Fibroblast of skin of left quadriceps (primary cell): ENCODE measurements at places on chromosomes 6 and 20.

GRCh38 chr6:118693562-118693961 is 42.2 kb upstream of the CEP85L start:
- no peak for DNase-seq

- DNase-seq, result peak; percentile 4
These were observed 82.7 kb downstream of the SH3BGRL2 start for GRCh38 chr6:79713701-79714322.

GRCh38 chr20:52676283-52676995 is 295.7 kb upstream of the TSHZ2 start:
- no peak for DNase-seq

DNA sequence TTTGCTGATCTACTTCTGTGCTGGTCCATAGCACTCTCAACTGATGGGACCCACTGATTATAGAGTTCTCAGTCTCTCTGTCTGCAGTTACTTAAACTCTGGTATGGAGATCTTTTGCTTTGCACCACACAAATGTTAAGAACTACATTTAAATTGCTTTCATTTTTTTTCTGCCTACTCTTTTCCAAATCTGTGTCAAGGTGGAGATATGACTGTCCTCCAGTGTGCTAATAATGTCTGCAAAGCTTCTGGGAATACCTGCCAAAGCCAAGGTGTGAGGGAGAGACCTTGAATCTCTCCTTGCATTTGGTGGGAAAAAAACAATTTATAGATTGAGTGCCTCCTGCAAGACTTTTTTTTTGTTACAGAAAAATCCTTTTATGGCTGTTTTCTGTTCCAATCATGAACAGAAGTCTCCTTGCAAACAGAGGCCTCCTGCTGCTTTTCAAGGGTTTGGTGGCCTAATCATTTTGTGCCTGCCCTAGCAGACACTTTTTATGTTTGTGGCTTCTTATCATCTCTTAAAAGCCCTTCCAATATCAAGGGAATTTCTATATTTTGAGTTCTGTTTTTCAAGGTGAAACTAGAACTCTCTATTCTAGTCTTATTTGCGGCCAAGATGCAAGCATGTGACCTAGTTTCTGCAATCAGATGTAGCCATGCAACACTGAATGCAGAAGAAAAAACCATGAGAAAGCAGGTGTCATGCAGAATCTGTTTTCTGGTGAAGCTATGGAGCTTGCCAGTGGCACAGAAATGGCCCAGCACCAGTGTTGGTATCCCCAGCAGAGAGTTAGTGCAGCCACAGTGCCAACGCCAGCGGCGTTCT is 23.2 kb upstream of the AKIRIN2 start:
- no peak for DNase-seq

GRCh38 chr6:161660666-161661571 is 387.1 kb upstream of the AGPAT4 start:
- no peak for DNase-seq

GRCh38 chr6:84671183-84671582 is 93.2 kb downstream of the TBX18 start:
- DNase-seq, result no peak

- DNase-seq, result no peak
These were observed 118.8 kb downstream of the TINAG start for GRCh38 chr6:54426995-54427394.

- no peak for DNase-seq
These were observed 231.0 kb downstream of the MEI4 start for GRCh38 chr6:77883851-77884250.

- DNase-seq, result no peak
These were observed 29.6 kb downstream of the TAB2 start for GRCh38 chr6:149347067-149347466.

DNA sequence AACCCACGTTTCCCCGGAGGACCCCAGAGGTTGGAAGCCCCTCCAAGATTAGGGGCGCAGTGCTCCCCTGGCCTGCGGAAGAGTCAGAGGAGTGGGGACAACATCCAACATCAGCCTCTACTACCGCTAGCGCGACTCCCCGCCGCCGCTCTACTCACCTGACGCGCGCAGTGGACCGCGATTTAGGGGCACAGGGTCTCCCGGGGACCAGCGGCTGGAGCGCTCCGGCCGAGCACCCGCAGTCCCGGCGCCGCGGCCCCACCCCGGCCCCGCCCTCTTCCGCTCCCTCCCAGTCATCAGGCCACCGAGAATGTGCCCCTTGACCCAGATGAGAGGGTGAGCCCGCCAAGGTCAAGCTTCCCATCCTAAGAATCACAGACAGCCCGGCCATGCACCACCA is at the start of gene ZFP57:
ZFP57 (minus strand) TSS at position 249 of the 400 bp plus-strand sequence. CDS start 4,149 bp downstream, outside the sequence.
- no peak for DNase-seq

DNA sequence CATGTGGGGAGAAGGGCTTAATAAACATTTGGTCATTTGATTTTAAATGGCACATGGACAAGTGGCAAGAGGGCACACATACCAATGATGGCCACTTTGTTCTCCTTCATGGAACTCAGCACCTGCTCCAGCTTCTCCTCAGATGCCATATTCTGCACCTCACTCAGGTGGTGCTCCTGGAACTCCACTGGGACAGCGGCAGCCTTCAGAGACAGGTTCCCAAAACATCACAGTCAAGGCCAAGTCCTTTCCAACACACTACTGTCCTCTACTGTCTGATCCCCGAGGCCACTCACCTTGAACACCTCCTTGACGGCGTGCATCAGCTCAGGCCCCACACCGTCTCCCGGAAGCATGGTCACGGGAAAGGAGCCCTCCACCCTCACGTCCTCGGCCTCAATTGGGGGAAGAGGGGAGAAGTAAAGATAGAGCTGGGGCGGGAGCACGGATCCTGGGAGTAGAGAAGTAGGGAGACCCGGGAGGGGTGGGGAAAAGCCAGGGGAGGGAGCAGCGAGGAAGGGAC is 591 bp downstream of the IDH3B start:
- no peak for DNase-seq

- peak; percentile 64 for DNase-seq
These were observed 34.2 kb downstream of the DTNBP1 start for GRCh38 chr6:15628499-15629131.

- DNase-seq, result no peak
These were observed 1.3 kb downstream of the COL19A1 start for GRCh38 chr6:69867639-69867976.

DNA sequence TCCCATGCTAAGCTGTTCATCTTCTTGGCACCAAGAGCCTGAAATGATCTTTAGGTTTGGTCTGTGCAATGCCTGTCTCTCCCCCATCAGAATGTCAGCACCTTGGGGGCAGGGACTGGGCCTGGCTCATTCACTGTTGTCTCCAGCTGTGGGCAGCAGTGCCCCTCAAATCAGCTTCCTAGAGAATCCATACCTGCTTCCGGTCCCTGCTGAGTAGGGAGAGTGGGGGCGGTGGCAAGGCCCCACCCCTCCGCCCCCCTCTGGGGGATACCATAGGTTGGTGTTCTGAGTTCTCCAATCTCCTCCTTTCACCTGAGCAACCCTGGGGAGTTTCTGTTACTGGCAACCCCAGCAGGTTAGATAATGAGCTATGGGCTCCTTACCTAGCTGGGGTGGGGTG is 19.2 kb upstream of the SPDEF start:
- DNase-seq, result no peak

- peak; percentile 38 for DNase-seq
These were observed 37.4 kb downstream of the RCAN2 start for GRCh38 chr6:46453741-46454316.

GRCh38 chr6:46676604-46677313 is 10.9 kb upstream of the TDRD6 start:
- no peak for DNase-seq

GRCh38 chr6:148915810-148916209 is 169.0 kb downstream of the UST start:
- DNase-seq, result no peak

GRCh38 chr6:144055121-144055931 is 40.0 kb downstream of the SF3B5 start:
- no peak for DNase-seq

DNA sequence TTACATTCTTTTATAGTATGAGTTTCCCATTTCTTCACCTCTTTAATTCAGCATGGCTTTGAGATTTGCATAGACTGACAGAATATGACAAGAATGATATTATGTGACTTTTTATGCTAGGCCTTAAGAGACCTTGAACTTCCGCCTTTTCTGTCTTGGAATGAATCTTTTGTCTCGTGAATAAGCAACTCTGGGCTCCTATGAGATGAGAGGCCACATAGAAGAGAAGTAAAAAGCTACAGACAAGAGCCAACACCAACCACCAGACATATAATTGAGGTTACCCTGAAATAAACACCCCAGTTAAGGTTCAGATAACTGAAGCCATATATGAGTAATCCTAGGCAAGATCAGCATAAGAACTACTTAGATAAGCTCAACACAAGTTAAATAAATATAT is 600.8 kb downstream of the MEI4 start:
- no peak for DNase-seq

GRCh38 chr6:122066200-122066599 is 333.3 kb upstream of the HSF2 start:
- no peak for DNase-seq

DNA sequence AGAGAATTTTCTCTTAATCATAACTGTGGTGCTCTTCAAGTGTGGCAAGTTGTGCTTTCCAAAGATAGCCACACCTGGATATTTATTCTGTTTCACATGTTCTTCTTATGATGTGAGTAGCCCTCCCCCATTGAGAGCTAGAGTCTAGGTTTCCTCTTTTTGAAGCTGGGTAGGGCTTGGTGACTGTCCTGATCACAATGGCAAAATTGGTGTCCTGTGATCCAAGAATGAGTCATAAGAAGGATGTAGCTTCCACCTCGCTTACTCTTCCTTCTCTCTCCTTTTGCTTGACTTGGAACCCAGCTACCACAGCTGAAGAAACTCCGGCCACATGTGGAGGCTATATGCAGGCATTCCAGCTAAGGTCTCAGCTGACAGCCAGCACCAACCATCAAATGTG is 7.4 kb upstream of the IGF2R start:
- DNase-seq, result no peak

DNA sequence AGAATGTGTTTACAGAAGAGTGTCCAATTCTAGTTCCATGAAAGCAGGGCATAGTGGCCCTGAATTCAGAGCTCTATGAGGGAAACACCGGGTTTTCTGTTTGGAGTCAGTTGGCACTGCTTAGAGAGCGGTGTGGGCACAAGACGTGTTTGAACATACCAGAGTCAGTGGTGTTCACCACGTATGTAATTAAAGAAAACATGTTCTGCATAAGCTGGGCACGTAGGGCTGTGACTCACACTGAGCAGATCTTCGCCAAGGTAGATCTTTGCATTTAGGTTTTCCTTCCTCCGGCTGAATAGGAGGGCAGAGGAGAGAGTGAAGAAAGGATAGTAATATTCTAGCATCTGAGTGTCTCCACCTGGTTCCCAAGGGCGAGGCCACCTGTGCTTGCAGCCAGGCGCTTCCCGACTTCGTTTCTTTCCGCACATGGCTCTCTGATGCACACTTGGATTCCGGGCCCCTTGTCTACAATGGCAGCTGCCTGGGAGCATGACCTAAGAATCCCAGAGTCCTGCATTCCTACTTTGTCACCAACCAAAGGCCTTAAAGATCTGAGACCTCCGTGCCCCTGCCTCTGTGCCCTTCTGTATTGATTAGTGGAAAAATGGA is 136.2 kb downstream of the ERMARD start:
- no peak for DNase-seq

DNA sequence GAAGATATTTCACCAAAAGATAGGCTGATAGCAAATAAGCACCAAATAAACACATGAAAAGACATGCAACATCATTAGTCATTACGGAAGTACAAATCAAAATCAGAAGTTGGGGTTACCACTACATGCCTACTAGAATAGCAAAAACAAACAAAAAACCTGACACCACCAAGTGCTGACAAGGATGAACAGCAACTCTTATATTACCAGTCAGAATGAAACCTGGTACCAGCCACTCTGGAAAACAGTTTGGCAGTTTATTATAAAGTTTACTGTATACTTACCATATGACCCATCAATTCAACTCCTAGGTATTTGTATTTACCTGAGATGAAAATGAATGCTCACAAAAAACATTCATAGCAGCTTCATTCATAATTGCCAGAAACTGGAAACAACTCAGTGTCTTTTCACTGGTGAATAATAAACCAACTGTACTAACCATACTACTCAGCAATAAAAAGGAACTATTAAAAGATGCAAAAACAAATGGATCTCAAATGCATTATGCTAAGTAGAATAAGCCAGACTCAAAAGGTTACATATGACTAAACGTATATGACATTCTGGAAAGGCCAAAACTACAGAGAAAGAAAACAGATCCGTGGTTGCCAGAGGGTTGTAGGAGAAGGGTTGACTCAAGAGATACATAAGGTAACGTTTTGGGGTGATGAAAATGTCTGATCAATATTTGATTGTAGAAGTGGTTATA is 33.0 kb downstream of the NUP153 start:
- no peak for DNase-seq

DNA sequence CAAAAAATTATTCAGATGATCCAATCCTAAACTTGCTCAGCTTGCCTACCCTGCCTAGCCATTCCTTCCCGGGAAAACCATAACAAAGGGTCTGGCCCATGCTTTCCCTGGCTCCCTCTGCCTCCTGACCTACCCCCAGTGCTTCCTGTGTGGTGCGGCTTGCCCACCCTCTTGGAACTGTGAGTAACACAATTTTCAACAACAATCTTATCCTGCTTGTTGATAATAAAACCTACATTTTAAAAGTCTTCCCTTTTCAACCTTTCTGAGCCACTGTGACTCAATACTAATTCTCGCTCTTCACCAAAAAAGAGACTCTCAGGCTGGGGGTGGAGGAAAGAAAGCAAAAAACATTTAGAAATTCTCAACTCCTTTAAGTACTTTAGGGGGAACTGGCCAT is 18.0 kb downstream of the EXOC2 start:
- no peak for DNase-seq

- DNase-seq, result no peak
These were observed 294.5 kb downstream of the ZFAND3 start for GRCh38 chr6:38113825-38114576.

- no peak for DNase-seq
These were observed 65.8 kb downstream of the ADTRP start for GRCh38 chr6:11712760-11713159.

- no peak for DNase-seq
These were observed 5.4 kb downstream of the ADGRB3 start for GRCh38 chr6:68640491-68640835.

DNA sequence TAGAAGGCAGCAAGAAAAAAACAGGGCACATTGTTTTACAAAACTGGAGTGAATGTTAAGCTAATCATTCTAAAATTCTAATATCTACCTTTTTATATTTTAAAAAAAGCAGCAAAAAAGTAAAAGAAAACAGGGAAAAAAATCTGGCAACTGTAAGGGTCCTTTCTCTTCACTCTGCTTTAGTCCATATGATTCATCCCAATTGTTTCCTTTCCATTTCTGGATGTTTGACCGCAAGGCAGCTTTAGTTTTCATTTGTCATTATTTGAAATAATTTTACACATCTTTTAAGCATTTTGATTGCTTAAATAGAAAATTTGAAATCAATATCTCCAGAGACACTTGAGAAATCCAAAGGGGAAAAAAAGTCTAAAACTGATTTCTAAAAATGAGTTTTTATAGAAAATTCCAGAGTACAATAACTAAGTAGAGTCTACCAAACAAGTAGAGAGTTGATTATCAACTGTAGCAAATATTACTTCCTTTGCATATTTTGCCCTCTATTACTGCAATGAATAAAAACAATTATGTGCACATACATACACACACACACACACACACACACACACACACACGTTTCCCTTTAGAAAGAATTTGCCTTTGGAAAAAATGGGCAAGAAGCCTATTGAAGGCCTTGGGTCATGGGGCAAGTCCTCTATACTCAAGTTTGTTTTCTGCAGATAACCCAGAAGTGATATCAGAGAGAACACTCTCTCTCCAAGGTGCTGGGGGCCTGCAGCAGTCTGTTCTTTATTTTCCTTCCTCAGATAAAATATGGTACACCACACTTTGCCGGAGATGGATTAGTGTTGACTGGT is 259.7 kb downstream of the HACE1 start:
- DNase-seq, result no peak

- no peak for DNase-seq
These were observed 413.2 kb downstream of the CDH26 start for GRCh38 chr20:60371384-60371783.
